ENCODE measurements at places on chromosomes 5 and 9.

DNA sequence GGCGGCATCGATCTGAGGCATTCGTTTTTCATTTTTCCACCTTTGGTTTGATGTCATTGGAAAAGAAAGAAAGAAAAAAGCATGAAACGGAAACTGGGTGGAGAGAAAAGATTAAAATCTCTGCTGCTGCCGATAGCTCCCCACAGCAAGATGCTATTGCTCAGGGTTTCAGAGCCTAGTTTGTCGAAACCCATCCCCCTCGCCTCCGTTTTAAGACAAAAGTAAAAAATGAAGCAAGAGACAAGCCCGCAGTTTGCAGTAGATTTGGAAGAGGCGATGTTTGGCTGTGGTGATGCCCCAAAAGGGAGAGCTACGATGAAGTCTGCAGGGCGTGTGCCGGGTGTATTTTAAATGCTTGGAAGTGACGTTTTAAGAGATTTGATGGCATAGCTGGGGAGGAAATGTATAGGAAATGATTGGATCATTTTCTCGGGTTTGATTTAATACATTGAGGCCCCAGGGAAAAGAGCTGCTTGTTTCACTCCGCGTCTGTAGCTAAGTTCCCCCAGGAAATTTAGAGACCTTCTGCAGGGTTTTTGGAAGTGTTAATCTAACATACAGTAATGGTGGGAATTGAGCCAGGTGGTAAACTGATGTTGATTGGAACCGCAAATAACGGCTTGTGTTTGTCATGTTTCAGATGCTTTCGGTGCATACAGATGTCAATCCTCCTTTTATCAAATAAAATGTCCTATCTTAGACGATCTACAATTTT lies 909 bp downstream of the NDFIP1 start:
- DNase-seq: no peak

GRCh38 chr9:94928691-94929368 lies 202.3 kb downstream of the AOPEP start:
- DNase-seq: no peak

GRCh38 chr5:5405441-5405840 lies 17.0 kb upstream of the ICE1 start:
- no peak for DNase-seq

DNA sequence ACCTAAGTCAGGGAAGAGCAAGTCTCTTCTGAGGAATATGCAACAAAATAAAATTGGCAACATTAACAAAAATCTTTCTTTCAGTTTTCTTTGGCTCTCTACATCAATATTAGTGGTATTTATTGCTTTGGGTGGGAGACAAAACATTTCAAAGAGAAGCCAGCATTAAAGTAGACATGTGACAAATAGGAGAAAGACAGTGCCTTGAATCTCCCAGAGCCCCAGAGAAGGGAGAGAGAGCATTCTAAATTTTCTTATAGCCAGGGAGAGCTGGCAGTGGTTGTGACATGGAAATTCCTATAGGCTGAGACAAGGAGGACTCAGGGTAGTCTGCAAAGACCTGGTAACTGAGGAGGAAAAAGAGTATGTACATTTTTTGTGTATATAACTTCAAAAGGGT lies 79.4 kb upstream of the NREP start:
- DNase-seq: no peak

- no peak for DNase-seq
These were observed 37.2 kb downstream of the MRPS27 start for GRCh38 chr5:72282878-72283277.

DNA sequence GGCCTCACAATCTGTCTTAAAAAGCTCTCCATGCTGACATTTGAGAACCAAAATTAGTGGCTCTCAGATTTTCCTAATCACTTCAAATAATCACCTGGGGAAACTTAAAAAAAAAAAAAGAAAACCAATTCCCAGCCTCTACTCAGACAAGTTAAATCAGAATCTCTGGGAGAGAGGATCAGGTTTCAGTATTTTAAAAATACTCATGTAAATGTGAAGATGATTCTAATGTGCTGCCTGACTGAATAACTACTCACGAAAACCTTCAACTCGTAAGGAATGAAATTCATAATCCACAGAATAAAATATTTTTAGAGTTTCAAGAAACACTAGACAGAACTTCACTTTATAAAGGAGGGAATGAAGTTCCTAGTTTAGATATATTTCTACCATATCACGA lies 114.4 kb downstream of the SVEP1 start:
- no peak for DNase-seq

- no peak for DNase-seq
These were observed 184.3 kb downstream of the DAB2IP start for GRCh38 chr9:121835587-121836365.

- no peak for DNase-seq
These were observed 970 bp upstream of the FUT7 start for GRCh38 chr9:137032858-137033257.

DNA sequence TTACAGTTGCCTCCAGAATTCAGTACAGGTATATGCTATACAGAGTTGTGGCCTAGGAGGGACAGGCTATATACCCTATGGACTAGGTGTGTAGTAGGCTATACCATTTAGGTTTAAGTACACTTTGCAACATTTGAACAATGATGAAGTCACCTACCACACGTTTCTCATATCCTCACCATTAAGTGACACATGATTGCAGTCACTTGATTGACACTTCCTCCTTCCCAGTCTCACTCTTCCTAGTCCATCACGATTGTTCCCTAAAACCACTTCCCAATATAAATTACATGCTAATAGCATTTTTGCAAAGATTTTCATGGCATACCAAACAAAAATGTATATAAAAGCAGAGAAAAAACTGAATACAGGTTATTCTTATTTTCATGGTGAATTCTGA lies 312.2 kb downstream of the EPB41L4A start:
- DNase-seq: no peak

DNA sequence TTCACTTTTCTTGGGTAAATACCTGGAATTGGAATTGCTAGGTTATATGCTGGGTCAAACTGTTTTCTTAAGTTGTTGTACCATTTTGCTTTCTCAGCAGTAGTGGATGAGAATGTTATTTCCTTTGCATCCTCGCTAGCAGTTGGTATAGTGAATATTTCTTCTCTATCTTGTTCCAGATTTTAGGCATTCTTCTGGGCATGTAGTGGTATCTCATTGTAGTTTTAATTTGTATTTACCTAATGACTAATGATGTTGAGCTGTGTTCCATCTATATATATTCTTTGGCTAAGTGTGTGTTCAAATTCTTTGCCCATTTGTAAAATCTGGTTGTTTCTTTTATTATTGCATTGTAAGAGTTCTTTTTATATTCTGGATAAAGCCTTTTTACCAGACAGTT lies 333.3 kb downstream of the MAT2B start:
- DNase-seq: no peak

- no peak for DNase-seq
These were observed 69.8 kb upstream of the RASEF start for GRCh38 chr9:83132768-83133167.

GRCh38 chr5:6246820-6247437 lies 131.4 kb downstream of the MED10 start:
- DNase-seq: no peak

GRCh38 chr5:105947461-105947860 lies 1723.3 kb downstream of the EFNA5 start:
- DNase-seq: no peak

- DNase-seq: no peak
These were observed 250.7 kb downstream of the KCTD16 start for GRCh38 chr5:144421411-144421810.

DNA sequence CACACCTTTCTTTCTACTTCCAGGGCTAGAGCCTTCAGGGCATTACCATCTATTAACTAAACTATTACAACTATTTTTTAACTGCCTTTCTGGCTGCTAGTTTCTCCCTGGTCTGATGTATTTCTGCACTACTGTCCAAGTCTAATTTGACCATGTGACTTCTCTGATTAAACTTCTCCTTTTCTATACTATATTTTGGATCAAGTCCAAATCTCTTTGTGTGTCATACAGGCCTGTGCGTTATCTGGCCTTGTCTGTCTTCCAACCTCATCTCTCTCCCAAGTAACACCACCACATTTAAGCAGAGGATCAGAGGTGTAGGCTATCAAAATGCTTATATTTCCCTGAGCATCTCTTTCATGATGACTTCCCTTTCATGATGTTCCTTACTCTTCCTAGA lies 47.2 kb upstream of the OR13F1 start:
- DNase-seq: no peak

DNA sequence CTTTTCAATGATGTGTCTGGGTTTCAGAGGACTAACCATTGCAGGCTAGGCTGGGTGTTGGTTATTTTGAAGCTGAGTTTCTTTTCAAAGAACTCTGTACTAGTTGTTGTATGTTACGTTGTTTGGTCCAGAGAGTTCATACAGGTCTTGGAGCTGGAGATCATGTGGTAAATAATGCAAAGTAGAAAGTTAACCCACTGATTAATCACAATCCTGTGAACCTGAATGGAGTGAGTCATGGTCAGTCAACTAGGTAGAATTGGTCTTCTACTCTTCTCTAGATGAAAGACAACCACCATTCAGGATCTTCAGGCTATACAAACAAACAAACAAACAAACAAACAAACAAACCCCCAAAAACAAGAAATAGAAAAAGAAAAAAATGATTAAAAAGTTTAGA lies 388.9 kb upstream of the ACTBL2 start:
- no peak for DNase-seq

- no peak for DNase-seq
These were observed 25.9 kb upstream of the AP3B1 start for GRCh38 chr5:78320401-78320800.

GRCh38 chr9:92960561-92961290 lies 13.4 kb downstream of the FGD3 start:
- no peak for DNase-seq

- DNase-seq: no peak
These were observed 73.9 kb downstream of the ATG10 start for GRCh38 chr5:82045554-82046275.

DNA sequence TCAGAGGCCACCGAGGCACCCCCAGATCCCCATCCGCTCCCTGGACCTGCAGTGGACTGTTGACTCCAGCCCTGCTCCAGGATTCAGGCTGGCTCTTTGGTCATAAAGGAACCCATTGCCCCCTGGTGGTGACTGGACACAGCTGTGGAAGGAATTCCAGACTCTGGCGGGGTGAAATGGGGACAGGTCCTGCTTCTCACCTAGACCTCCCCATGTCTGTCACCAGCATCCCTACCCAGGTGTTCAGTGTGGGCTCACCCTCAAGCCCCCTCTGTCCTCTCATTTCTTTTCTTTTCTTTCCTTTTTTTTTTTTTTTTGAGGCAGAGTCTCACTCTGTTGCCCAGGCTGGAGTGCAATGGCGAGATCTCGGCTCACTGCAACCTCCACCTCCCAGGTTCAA lies 25.5 kb upstream of the STXBP1 start:
- DNase-seq: no peak

- DNase-seq: no peak
These were observed 45.7 kb upstream of the IRX2 start for GRCh38 chr5:2797160-2797559.

GRCh38 chr9:95004411-95005277 lies 278.1 kb downstream of the AOPEP start:
- DNase-seq: no peak

- no peak for DNase-seq
These were observed 90.6 kb upstream of the ADAMTS2 start for GRCh38 chr5:179435731-179436315.

DNA sequence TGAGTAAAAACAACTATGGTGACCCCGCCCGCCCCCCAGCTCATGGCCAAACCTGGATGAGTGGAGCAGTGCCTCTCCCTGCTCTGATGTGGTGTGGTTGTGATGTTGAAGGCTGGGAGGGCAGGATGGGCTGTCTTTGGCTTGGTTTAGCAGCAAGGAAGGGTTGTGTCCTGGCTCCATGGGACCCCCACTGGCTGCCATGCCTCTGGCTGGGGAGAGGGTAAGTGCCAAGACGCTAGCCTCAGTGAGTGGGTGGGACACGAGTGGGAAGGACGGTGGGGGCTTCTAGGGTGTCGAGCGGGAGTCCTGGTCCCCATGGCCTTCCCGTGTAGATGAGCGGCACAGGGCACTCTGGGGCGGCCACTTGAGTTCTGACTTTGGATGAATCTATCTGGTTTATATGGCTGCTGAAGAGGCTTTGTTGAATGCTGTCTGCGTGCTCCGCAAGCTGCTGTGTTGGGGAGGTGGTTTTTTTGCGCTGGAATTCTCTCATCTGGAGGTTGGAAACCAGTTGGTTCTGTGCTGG lies 50.4 kb downstream of the DAB2IP start:
- no peak for DNase-seq

GRCh38 chr5:96896806-96897205 lies 20.5 kb downstream of the ERAP2 start:
- DNase-seq: no peak

DNA sequence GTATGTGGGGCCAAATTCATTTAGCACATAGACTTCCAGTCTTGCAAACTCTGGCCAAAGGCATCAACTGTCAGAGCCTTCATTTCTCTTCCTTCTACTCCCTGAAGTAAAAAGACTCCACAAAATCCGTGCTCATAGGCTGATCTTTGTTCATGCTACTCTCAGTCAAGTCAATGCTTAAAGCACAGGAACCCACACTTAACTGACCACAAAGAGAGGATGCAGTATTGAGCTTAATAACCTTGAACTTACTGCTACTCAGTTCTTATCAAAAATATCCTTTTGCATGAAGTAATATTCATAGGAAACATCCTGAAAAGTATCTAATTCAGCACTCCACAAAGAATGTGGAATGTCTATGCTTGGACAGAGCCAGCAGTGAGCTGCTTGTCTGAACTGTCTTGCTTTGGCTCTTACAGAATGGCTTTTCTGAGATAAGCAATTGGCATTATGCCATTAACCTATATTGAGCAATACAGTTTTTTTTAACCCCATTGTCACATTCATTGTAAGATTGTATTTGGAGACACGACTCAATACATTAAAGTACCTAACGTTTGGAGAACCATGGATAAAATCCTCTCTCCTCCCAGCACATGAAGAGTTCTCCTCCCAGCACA lies 21.7 kb downstream of the LPAR1 start:
- no peak for DNase-seq

DNA sequence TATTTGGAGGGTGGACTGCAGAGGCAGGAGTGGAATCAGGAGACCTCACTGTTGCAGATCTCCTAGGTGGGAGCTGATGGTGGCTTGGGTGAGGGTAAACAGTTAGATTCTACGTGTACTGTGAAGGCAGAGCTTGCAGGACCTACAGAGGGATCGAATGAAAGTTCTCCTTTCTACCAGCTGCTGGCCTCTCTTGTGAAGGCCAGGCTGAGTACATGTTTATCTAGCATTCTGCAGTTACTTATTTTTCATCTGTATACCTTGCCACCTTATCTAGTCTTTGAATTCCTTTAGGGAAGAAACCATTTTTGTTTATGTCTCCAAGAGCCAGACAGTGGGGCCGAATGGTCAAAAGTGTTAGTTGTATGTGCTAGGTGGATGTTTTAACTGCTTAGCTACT lies 57.6 kb downstream of the PTTG1 start:
- DNase-seq: no peak

GRCh38 chr9:70285246-70285645 lies 26.5 kb downstream of the SMC5 start:
- DNase-seq: no peak

GRCh38 chr5:154198611-154199230 lies 8.2 kb downstream of the GALNT10 start:
- no peak for DNase-seq

- no peak for DNase-seq
These were observed 260.7 kb downstream of the CHSY3 start for GRCh38 chr5:130164966-130165365.

- DNase-seq: no peak
These were observed 351.2 kb upstream of the C9orf72 start for GRCh38 chr9:27924502-27924901.
